Stimulated activated CD4-positive, alpha-beta T cell treated with anti-CD3 and anti-CD28 coated beads, TNF-alpha, amount 100 ng/mL, for 24 hours (primary cell): ENCODE measurements at places on chromosomes 7 and 10.

DNA sequence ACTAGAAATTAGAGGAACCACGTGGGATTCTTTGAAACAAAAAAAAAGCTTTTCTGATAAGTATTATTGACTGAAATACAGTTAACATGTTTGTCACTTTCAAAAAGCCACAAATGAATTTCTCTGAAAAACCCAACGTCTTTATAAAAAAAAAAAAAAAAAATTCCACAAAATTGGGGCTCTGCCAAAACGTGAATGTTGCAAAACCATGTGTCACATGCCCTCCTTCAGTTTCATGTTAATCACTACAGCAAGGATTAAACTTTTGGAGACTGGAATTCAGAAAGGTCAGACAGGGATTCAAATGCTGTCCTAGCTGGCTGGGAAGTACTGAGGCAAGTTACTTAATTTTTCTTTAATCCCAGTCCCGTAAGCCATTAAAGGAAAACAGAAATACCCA, 278.0 kb upstream of the KLF14 start:
- DNase-seq = no peak

- no peak for DNase-seq
These were observed 384.6 kb downstream of the ARL4A start for GRCh38 chr7:13072014-13072413.

DNA sequence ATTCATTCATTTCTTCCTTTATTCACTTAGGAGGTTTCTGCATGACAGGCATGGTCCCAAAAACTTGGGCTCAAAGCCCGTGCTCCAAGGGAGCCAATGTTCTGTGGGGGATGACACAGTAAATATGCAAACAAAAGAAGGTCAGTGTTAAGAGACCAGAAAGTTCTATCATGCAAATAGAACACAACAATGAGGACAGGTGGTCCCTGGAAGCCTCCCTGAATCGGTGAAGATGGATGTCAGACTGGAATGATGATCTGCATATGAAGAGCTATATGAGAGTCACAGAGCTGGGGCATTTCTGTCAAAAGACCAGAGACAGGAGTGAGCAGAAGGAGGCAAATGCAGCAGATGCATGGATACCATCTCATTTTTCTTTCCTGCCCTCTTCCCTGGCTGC, 129.0 kb downstream of the ABCA13 start:
- no peak for DNase-seq

GRCh38 chr10:114179747-114180146, 594 bp downstream of the TDRD1 start:
- no peak for DNase-seq

DNA sequence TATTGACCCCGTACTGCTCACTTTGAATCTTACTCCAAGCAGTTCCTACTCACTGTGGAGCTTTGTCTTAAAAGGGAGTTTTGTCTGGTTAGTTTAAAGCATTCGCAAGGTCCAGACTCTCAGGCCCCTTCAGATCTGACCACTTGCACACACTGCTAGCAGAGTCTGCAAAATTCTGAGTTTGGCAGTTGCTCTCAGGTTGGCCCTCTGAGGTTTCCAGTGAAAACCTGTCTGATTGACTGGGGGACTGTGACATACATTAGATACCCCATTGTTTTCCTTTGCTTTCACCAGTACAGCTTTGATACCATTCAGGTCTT, 149.2 kb downstream of the XPNPEP1 start:
- no peak for DNase-seq

GRCh38 chr7:24833549-24833948, 76.3 kb upstream of the GSDME start:
- DNase-seq = no peak

DNA sequence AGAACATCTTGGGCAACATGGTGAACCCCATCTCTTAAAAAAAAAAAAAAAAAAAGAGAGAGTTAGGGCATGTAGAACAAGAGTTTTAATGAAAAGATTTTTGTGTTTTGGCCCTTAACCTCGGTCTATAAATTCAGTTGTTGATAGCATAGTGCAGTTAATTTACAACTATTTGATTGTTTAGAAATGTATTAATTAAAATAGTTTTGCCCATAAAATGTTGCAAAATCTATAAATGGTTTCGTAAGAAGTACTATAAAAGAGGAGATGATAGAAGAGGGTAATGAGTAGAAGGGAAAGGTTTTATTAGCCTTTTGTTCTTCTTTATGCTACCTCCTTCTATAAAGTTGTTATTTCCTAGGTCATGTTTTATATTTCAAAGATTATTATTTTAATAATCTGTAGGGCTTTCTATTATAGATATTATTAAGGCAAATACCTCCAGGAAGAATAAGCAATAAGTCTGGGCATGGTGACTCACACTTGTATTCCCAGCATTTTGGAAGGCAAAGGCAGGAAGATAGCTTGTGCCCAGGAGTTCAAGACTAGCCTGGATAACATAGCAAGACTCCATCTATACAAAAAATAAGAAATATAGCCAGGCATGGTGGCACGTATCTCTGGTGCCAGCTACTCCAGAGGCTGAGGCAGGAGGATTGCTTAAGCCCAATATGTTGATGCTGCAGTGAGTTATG, 73.3 kb downstream of the MCU start:
- no peak for DNase-seq
